ENCODE measurements at places on chromosomes 12 and 14.

- no peak for DNase-seq
Measured at GRCh38 chr14:26598672-26599131, 869 bp upstream of the NOVA1 start.

DNA sequence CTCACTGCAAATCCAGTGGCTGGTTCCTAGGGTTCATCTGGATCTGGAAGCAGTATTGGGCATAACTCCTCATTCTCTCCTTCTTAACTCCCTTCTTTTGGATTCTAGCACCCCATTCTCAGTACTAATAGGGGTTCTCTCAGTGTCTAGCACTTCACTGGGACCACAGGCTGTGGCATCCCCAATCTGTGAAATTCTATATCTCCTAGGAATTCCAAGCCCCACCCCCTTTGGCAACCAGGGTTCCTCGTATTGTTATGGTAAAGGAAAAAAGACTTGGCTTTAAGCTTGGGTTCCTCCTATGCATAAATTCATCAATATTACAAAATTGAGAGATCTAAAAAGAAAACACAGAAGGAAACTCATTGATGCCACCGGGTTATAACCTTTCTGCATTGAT is 45.0 kb upstream of the FBXO21 start:
- no peak for DNase-seq

- DNase-seq, result no peak
Measured at GRCh38 chr12:66497008-66497897, 181.6 kb downstream of the GRIP1 start.

- DNase-seq, result no peak
Measured at GRCh38 chr12:60335745-60336144, 739.9 kb downstream of the SLC16A7 start.

- no peak for DNase-seq
Measured at GRCh38 chr12:124302807-124303578, 8.1 kb downstream of the RFLNA start.

DNA sequence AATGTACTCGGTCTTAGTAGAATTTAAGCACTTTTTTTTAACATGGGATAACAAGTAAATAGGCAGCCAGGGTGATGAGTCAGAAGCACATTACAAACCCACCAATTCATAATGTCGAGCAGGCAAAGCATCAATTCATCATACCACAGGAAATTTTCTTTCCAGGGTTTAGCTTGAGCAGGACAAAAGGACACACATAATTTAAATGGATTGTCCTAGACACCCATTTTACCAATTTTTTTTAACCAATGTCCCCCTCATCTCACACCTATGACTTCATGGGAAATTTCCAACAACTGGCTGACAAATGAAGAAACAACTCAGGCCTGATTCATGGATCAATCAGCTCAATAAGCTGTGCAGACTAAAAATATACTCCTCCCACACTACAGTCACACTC is 58.8 kb upstream of the FOXG1 start:
- DNase-seq, result no peak

- no peak for DNase-seq
Measured at GRCh38 chr14:47662466-47662865, 12.9 kb downstream of the MDGA2 start.

- no peak for DNase-seq
Measured at GRCh38 chr12:31751085-31751484, 22.3 kb upstream of the AMN1 start.

GRCh38 chr12:31470459-31470858 is 120.5 kb downstream of the DENND5B start:
- DNase-seq, result no peak

- no peak for DNase-seq
Measured at GRCh38 chr14:93548102-93548843, 117.5 kb downstream of the UNC79 start.

DNA sequence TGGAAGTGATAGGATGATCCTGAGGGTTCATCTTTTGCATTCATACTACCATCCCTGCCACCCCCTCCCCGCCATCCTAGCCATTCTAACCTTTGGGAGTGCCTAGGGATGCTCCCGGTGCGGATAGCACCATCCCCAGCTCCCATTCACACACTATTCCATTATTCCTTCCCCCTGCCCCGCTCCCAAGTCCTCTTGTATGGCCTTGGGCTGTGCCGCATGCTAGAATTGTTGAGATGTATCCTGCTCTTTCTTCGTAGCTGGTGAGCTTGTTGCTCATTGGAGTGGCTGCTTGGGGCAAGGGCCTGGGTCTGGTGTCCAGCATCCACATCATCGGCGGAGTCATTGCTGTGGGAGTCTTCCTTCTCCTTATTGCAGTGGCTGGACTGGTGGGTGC is 644 bp downstream of the TSPAN31 start:
- no peak for DNase-seq

- no peak for DNase-seq
Measured at GRCh38 chr12:113071135-113072112, 14.9 kb downstream of the DTX1 start.

DNA sequence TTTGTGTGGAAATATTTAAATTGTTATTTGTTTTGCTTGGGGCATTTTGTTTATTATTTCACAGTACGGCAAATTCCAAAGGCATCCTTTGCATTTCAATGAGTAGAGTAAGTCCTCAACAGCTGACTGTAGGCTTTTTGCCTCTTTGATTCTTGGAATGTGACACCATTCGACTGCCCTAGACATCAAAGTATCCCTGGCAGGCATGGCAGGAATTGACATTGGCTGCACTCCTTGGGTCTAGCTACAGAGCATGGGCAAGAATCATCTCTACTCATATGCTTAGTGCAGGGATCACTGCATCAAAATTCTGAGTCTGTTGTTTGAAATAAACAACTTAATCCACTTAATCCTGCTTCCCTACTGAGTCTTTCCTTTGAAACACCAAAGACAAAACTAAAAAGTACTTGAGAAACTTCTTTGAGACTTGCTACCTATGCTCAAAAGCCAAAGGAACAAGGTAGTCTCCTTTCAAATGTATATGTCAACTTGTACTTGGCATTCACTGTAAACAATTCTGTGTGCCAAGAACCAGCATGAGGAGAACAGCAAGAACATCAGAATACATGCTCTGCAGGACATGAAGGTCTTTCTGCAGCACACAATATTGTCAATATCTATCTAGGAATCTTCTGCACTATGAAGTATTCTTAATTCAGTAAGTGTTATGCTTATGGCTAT is 1569.0 kb upstream of the FLRT2 start:
- no peak for DNase-seq

DNA sequence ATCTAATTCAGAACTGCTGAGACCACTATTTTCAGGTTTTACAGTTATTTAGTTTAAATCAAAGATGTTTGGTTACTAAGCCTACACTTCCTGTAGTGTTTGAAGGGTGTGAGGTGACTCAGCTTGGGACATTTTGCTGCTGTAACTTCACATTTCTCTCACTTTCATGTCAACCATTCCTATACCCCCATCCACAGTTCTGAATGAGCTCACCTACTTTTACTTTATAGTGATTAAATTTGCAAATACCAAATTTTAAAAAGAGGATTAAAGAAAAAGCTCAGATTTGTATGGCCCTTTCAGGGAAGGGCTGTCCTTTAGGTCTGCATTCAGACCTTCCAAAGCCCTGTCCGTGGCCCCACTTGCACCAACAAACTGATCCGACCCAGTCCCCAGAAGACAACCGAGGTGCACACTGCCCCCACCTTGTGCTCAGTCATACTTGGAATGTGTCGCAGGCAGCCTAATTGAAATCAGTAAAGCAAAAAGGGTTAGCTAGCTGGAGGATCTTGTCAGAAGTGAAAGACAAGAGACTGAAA is 174.4 kb downstream of the MON2 start:
- peak; percentile 31 for DNase-seq

- no peak for DNase-seq
Measured at GRCh38 chr14:93346926-93347721, at the start of gene COX8C. TSS of gene COX8C (plus strand) at chr14:93347182. CDS start at chr14:93347269, 87 bp downstream.

- DNase-seq, result no peak
Measured at GRCh38 chr12:115485503-115485902, 792.0 kb downstream of the MED13L start.

DNA sequence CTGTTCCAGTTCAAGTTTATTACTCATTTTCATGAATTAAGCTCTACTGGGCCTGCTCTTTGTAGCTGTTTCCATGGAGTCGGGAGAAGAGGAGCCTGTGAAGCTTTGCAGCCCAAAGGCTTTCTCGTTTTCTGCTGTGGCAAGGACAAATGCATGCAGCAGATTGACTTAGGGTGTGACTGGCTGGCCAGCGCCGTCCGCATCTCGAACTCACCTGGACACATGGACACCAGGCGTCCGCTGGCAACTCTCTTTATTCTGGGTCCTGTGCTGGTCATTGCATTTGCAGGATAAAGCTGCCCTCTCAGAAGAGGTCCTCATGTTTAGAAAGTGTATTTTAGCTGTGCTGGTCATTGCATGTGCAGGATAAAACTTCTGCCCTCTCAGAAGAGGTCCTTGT is 350.4 kb downstream of the TMEM121 start:
- no peak for DNase-seq

- DNase-seq, result peak; percentile 60
Measured at GRCh38 chr12:93785249-93786010, 108.3 kb downstream of the CRADD start.

DNA sequence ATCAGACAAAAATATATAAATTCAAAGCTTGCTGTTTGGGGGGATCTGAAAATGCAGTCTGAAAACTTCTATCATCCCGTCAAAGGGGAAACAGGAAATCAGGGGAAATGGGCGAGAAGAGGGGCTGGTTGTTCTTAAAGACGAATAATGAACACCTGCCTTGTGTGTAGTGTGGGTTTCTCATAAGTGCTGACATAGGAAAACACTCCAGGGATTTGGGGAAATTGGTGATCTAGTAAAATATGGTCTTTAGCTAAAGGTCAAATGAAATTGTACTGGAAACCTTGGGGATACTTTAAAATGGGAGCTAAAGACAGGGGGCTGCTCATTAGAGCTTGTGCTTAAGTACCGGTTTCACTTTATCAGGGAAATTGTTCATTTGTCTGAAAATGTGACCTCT is 39.6 kb upstream of the PIK3C2G start:
- no peak for DNase-seq

DNA sequence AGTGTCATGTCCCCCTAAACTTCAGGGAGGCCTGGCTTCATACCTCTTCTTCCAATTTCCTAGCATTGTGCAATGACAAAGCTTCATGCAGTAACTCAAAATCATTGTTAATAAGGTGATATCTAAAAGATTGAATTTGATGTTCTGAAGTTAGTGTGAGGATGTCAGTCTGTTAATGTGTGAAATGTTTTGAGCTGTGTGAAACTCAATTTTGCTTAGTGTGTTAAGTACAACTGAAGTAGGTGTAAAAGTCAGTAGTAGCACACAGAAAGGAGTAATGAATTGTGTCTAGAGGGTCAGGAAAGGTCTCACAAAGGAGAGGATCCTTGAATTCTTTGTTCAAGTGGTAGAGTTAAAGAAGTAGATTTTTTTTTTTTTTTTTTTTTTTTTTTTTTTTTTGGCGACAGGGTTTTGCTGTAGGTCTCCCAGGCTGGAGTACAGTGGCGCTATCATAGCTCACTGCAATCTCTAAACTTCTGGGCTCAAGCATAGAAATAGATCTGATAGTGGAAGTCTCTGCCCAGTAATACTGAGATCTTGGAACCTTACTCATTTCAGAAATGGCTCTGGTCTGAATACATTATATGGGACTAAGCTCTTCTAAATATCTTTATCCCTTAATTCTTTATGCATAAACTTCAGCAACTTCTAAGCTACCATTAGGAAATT is 63.9 kb downstream of the FUT8 start:
- DNase-seq, result no peak

- DNase-seq, result peak; percentile 64
Measured at GRCh38 chr12:48296586-48297282, 54.0 kb downstream of the ZNF641 start.

GRCh38 chr12:93050748-93051081 is 121.6 kb upstream of the EEA1 start:
- DNase-seq, result no peak

- DNase-seq, result no peak
Measured at GRCh38 chr14:104681689-104682074, 7.7 kb upstream of the INF2 start.

Data from activated CD8-positive, alpha-beta T cell treated with anti-CD3 and anti-CD28 coated beads, Interleukin-2, amount 10 ng/mL, durations not matched to agents 7 days and 5 days (primary cell).